ENCODE measurements at places on chromosomes 6 and 20.

DNA sequence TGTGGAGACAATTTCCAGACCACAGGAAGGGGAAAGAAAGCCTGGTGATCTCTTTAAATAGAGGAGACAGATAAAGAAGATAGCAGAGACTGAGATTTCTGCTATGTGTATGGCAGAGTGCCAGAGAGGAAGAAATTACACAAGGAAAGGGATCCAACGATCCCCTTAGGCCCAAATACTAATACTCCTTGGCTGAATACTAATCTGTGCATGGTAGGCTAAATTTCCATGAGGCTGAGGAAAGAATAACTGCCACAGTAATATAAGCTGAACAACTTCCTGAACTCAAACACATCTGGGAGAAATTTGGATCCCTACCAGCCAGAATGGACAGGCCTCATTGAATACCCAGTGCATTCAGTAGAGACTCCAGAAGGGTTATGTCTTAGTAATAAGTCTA, 83.3 kb upstream of the TNFAIP3 start:
- DNase-seq = no peak

- no peak for DNase-seq
Measured at GRCh38 chr6:147947521-147947920, 395.1 kb upstream of the SASH1 start.

DNA sequence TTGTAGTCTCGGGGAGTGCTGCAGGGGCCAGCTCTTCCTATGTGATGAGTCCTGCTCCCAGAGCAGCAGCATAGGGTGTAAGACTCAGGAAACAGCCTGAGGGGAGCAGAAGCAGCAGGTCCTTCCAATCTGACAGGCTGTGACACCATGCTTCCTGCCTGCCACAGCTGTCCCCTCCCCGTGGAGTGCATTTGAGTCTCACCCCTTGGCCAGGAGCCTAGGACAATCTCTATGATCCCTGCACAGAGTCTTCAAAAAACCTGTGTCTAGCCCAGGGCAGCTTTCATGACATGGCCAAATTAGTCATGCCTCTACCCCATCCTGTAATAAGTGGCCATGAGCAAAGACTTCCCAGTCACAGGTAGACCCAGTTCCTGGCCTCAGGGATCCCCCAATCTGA, 23.1 kb upstream of the LRFN2 start:
- no peak for DNase-seq

DNA sequence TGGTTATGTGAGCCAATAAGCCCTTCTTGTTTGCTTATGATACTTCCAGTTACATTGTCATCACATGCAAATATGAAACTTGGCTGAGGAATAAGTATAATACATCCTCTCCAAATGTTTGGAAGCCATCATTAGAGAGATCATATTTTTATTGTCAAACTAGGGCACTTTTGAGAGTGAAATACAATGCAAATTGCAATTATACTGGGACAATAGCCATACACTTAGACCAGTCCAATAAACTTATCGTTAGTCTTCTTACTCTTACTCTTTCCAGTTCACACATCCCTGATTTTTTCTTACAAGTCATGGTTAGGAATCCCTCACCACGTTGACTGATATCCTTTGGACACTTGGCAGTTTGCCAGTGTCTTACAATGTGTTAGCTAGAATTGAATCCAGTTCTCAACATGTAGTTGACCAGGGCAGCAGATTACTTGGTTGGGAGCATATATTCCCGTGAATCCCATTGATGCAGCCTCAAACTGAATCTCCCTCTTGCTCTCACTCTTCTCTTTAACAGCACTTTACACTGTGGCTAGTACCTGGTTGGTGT, 519.7 kb upstream of the ID4 start:
- no peak for DNase-seq
